ENCODE measurements at places on chromosomes 2 and 18. TPM values are rescaled to one million over a fixed set of nuclear protein-coding genes. Genes with fewer than 3 reads are reported as not detected.

Gene GPC1
- total RNA-seq, result 19.5 TPM

Gene CRYGC
- not detected for total RNA-seq

Gene SAG
- total RNA-seq, result not detected

- no peak for DNase-seq
Measured at GRCh38 chr2:23055251-23055650, 329.7 kb upstream of the KLHL29 start.

- DNase-seq, result no peak
Measured at GRCh38 chr2:150232871-150233270, 254.6 kb downstream of the RND3 start.

DNA sequence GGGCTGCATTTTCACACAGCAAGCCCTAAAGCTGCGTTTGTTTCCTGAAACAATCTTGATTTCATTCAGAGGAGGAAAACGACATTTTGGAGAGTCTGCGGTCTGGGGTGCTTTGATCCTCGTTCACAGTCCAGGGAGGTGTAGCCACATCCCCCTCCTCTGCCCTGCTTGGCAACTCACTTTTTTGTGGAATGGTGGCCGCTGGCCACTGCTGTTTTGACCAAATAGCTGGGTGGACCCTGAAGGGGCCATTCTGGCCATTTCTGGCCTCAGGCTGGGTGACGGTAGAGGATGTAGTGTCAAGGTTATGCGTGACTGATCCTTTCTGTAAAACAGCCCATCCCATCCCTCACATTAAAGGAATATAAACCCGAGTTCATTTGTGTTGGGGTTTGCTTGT is 62.2 kb downstream of the INPP4A start:
- no peak for DNase-seq

- peak; percentile 47 for DNase-seq
Measured at GRCh38 chr18:77023102-77023782, 109.3 kb downstream of the MBP start.

DNA sequence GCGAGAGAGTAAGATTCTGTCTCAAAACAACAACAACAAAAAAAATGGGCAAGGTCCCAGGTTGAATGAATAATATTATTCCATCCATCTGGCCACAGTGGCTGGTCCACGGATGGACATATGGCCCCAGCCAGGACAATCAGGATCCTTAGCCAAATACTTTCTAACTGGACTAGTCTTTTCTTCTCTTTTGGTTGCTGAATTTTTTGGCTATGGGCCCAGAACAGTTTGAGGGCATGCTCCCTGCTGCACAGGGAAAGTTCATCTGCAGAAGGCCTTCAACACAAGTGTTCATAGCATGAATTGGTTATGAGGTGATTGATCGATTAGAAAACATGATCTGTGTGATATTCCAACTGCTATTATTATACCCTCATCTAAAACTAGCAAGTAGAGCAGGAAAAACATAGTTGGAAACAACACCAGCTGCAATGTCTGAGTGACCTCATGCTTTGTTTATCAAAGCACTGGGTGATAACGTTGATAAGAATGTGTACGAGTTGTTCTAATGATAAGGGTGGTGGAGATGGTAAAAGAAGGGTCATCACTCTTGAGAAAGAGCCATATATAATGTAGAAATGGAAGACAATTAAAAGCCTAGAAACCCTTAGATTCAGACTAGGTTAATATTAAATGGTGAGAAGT is 47.8 kb upstream of the RNF103 start:
- DNase-seq, result peak; percentile 37

Gene TEX51
- total RNA-seq, result not detected

Gene ATG16L1
- total RNA-seq, result 7.9 TPM

Gene FSIP2
- 0.38 TPM for total RNA-seq

GRCh38 chr2:68565858-68566257 is 77.5 kb upstream of the PROKR1 start:
- DNase-seq, result no peak

Gene TSPYL6
- 0.09 TPM for total RNA-seq

Gene IL36RN
- total RNA-seq, result not detected

DNA sequence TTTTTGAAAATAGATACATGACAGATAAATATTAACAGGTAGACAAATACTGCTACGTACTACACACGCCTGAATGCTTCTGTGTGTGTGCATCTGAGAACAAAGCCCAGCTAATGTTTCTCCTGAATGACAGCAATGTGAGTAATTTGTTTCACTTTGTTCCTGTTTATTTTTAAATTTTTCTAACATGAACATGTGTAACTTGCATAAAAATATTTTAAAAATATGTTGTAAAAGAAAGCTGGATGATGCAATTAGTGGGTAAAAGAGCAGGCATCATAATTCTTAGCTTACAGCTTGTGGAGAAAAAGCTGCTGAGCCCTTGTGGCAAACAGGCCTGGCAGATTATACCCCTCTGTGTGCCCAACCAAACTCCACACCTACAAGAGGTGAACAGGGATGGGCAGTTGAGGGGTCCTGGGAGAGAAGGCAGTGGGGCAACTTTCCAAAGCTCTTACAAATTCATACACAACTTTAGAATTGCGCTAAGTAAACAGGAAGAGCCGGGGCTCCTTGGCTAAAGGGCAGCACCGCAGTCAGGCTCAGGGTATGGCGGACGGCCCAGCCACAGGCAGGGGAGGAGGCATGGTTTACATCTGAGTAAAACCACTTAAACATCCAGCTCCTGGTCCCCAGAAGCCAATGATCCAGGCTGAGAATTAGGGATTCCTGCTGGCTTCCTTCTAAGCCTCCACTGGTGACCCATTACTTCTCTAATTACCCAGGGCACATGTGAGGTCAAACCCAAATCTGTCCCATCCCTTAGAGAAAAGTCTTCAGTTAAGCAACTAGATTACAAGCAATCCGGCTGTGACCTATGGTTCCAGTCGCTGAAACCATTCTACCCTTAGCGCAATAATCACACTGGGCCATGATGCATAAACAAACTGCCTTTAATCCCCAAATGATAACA is 14.0 kb downstream of the PXDN start:
- no peak for DNase-seq

Gene CFAP65
- 0.22 TPM for total RNA-seq

Data from pancreas (tissue), 10 donors.